ENCODE measurements at places on chromosomes 6 and 20.
A peak's percentile ranks its signal among the peaks of the same experiment; 100 is the strongest.

DNA sequence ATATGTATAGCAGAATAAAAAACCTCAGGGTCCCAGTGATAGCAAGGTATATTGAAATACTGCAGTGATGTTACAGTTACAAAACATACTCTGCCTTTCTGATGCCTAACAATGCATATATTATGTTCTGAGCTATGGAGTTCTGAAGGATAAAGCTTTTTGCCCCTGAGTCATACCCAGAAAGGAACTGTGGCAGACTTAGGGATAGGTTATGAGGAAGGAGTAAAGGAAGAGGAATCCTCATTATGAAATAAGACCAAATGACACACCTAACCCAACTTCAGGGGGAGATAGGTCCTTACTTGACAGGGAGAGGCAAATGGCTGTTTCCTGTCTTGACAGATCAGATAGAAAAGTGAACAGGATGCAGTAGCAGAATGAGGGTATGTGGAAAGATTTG, 940.6 kb upstream of the FLRT3 start:
- DNase-seq, result peak; percentile 12

- DNase-seq, result no peak
Observed at GRCh38 chr20:34029415-34029814, 35.7 kb downstream of the RALY start.

DNA sequence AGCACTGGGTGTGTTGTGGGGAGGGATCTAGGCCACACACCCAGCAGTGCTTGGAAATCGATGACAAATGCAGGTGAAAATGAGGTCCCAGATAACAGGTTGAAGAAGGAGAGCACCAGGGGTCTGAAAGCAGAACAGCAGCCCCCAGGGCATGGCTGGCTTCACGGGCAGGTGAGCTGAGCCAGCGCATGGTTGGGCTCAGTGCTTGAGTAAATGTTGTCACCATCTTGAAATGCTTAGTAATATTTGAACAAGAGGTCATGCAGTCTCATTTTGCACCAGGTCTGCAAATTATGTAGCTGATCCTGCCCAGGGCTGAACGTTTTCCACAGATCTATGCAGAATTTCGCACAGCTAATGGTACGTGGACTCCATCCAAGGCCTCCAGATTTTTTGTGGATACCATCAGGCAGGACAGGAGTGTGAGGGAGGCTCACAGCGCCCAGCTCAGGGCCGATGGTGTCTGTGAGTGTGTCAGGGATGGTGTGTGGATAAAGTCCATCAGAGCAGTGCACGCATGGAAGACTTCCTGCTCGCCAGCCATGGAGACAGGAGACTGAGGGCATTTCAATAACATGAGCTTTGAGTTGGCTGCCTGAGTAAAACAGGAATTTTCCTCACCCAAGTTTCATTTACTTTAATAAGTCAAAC, 53.1 kb upstream of the SNX9 start:
- no peak for DNase-seq

DNA sequence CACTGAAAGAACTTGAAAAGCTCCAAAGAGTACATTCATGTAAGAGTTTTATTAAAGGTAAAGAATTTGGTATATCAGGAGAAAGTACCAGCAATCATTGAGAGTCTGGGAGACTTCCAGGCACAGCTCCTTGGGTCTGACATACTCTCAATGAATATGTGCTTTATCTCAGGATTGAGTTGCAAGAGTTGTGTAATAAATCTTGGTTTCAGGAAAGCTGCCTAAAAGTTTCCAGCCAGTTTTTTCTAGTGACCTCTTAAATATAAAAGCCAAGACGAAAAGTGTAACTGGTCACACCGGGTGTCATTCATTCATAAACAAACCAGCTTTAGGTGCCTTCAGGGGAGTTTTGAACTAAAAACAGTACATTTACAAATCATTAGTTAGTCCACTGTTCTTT, 21.6 kb upstream of the GJA1 start:
- no peak for DNase-seq

GRCh38 chr6:7390226-7390878, 744 bp downstream of the RIOK1 start:
- no peak for DNase-seq

All from RWPE1 (cell line).